ENCODE measurements at places on chromosomes 6 and 20.

DNA sequence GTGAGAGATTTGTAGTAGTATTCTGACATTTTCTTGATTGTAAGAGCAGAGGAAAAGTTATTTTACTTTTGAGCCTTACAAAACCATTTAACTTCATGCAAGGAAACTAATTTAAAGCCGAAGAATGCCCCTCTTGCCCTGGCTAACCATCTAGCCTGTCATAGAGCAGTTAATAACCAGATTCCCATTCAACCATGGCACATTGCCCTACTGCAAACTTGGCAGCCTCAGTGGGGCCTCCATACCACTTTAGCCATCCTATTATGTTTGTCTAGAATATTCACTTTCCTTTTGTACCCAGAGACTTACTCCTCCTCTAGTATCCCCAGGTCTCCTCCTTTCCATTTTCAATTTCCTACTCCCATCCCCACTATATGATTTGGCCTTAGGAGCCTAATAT, 230.9 kb downstream of the TBC1D7 start:
- DNase-seq = no peak

- no peak for DNase-seq
Observed at GRCh38 chr6:105606831-105607463, 204.1 kb upstream of the PREP start.

DNA sequence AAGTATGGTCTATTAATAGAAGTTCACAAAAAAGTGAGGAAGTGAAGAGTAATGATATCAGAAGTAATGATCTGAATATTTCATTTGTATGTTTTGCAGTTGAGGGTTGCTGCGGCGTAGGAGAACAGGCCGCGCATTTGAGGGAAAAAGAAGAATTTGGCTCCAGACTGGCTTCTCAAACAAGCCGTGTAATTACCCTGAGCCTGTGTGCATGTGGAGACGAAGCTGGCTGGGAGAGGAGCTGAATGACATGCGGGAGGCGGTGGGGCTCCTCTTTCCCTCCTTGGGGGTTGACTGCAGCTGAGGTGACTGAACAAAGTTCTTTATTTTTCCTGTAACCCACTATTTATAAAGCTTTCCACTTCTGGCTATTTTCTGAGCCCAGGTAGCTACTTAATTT, 115.5 kb upstream of the AFDN start:
- DNase-seq = no peak

DNA sequence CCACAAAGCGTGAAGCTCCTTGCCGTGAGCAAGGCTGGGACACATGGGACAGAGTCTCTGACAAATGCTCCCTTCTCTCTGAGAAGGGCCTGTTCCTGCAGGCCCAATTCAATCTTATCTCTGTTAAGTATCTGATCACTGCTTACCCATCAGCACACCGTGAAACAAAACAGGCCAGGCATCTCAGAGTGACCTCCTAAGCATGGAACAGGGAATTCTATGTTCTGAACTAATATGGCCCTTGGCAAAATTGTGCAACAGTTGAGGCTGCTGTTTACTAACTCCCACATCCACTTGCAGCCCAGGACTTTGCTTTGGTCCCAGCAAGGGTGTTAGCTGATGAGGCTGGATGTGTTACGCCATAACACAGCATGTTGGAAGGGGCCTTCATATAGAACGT, 79.2 kb downstream of the GCLC start:
- DNase-seq = no peak

- no peak for DNase-seq
Observed at GRCh38 chr6:134628154-134628553, 310.2 kb upstream of the SGK1 start.

DNA sequence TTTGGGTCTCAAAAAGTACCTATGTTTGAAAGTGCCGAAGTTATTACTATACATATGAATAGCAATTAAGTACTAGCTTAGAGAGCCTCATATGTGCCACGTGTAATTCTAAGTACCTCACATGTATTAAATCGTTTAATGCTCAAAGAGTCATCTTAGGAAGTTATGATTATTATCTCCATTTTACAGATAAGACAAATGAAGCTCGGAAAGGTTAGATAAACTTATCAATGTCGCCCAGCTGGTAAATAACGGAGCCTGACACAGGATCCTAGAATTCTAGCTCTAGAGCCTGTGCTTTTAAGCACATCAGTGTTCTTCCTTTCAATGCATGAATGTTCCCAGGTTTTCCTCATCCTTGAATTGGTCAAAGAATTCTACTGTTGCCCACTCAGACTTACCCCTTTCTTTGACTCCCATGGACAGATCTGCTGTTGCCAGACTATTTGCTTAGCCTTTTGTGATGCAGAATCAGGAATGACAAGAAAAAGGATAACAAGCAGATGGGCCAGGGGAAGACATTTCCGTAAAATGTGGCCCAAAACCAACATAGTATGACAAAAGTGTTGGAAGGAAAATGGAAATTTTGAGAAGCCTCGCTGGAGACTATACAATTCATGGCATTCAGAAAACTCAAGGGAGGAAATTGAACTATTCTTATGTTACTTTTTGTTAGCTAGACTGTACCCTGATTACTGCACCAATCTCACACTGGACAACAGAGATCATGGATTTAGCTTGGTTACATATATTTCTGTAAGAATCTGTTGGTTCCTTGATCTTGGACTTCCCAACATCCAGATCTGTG, 237.1 kb upstream of the CITED2 start:
- DNase-seq = no peak

- DNase-seq = no peak
Observed at GRCh38 chr6:68240726-68241125, 394.4 kb upstream of the ADGRB3 start.

- no peak for DNase-seq
Observed at GRCh38 chr6:143180826-143181225, 120.1 kb downstream of the AIG1 start.

- DNase-seq = no peak
Observed at GRCh38 chr20:48017992-48018391, 232.7 kb upstream of the SULF2 start.

DNA sequence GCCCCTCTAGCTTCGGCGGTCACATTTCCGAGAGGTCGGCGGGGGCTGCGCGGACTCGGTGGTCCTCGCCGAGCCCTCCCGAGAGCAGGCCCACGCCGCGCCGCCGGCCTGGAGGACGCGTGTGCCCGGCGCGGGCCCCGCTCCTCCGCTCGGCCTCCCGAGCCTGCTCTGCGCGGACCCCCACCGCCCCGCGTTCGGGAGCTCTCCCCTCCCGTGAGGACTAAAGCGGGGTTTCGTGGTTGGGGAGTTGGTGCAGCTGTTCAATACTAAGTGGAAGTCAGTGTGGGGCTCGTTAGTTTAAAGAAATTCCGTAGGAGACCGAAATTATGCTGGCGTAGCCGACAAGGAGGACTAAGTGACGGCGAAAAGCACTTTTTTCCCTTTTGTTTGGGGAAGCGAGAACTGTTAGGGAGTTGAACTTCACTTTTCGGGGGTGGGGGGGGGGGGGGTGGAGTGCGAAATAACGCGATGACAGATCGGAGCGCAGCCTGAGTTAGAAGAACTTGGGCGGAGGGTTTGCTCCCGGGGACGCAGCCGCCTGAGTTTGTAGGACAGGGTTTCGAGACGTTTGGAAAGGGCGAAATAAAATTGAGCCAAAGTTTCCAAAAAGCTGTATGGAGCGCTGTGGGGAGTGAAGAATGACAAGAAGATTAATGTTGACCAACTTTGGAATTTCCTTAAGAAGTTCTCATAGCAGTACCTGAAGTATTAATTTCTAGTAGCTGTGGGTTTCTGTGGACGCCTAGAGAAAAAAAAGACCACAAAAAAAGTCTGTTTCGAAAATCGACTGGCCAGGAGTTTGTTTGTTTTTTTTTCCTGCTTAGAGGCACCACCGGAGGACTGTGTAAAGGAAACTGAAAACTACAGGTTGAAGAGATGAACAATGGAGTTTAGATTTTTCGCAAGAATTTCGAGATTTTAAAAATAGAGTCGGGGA, 1.4 kb downstream of the QKI start:
- DNase-seq = peak; percentile 37

GRCh38 chr6:156029286-156029985, 573.8 kb upstream of the NOX3 start:
- DNase-seq = no peak

- no peak for DNase-seq
Observed at GRCh38 chr6:166996406-166996805, 2.8 kb upstream of the CEP43 start.

- no peak for DNase-seq
Observed at GRCh38 chr6:10404799-10405512, 9.9 kb downstream of the TFAP2A start.

DNA sequence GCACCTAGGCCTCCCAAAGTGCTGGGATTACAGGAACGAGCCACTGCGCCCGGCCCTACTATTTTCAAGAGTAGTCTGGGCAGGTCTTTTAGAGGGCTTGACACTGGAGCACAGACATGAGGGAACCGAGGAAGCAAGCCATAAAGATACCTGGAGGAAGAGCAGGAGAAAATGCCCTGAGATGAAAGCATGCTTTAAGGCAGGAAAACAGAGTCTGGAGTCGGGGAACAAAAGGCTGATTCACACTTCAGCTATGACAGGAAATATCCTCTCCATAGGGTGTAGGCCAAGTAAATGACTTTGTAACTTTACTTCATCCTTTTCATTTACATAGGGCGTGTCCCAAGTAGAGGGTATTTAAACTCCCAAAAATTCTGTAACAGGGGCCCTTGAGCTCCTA, 4.3 kb upstream of the SERINC3 start:
- DNase-seq = no peak

DNA sequence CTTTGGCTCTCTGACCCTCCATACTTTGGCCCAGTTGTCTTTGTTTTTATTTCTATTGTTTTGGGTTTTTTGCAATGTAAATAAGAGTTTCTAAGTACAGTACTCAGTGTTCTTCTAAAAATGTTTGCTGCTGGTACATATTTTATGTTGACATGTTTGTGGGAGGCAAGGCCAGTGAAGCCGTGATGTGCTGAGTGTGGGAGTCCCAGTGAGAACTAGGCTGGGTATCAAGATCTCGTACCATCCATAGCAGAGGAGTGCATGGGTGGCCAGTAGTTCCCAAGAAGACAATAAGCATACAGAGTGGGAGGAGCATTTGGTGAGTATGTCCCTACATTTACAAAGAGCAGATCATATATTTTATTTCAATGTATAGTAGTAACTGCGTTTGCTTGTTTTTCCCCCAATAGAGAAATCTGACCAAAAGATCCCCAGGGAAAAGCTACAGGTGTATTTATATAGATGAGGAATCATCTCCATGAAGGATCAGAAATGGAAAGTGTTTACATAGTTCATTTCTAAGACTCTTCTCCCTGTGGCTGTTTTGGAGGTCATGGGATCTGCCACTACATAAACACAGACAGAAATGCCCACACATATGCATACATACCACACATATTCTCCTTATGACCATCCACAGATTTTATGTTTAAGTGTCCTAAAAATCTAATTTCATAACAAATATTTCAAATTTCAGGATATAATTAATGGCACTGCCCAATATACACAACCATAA, 285.9 kb downstream of the ALDH8A1 start:
- no peak for DNase-seq

- DNase-seq = no peak
Observed at GRCh38 chr6:119584088-119584487, 234.5 kb upstream of the MAN1A1 start.

DNA sequence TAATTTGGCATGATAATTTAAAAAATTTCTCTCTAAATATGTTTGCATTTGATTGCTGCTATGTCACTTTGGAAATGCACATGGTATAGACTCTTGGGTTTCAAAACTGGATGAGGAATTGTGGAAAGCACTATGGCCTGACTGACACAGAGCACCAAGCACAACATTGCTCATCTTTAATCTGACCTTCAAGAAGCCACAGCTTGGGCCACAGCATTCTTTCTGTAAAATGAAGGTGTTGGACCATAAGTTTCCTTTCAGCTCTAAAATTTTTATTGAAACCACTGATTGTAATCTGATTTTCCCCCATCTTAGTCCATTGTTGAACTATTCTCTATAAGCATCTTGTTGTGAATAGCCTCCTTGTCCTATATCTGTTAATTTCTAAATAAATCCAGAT, 41.0 kb downstream of the QKI start:
- no peak for DNase-seq

GRCh38 chr6:149933461-149933860, 8.4 kb upstream of the ULBP2 start:
- no peak for DNase-seq

GRCh38 chr6:35601331-35602132, 87.2 kb downstream of the FKBP5 start:
- peak; percentile 63 for DNase-seq

DNA sequence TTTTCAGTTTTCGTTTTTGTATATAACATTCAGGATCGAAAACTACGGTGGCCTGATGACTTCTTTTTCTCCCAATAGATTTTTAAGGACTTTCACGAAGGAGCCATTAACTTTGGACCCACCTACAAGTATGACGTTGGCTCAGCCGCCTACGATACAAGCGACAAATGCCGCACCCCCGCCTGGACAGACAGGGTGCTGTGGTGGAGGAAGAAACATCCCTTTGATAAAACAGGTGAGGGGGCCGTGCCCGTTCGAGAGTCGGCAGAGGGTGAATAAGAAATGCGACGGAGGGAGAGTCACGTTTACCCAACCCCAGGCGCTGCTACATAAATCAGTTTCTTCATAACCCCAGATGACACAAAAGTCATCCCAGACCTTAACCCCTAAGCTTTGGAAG, 91.5 kb downstream of the SERAC1 start:
- DNase-seq = no peak

- DNase-seq = no peak
Observed at GRCh38 chr6:44024574-44025219, 102.6 kb downstream of the MRPL14 start.

GRCh38 chr6:43075670-43076463, at the start of gene PTK7:
Gene PTK7 (plus strand): TSS chr6:43076314. CDS start chr6:43076489, 175 bp downstream.
- no peak for DNase-seq

DNA sequence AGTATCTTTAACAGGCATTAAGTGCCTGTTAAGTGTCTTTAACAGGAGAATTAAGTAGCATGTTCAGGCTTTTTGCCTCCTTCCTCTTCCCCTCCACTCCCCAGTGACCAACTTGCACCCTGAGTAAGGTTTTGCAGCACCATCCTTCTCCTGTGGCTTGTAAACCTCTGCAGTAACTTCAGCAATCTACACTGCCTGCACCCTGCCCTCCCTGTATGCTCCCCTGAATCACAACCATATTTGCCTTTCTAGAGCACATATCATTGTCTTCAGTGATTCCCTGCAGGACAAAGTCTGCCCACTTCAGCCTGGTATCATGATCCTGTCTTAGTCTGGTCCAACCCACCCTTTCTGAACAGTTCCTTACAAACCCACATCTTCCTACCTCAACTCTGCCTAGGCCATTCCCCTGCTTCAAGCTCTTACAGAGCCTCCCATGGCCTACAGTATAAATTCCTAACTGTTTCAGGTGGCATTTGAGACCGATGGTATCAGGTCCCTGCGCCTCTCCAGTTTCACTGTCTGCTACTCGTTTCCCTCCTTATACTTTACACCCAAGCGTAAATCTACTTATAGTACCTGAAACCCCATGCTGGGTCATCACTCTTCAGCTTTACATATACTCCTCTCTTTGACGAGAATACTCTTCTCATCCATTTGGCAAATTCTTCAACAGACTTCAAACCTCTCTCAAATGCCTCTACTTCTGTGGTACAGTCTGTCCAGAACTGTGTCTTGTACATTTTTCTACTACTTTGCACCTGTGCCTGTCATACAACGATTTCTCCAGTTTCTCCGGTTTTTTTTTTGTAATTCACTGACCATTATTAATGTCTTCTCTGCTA, 69.8 kb downstream of the ZHX3 start:
- DNase-seq = no peak

GRCh38 chr6:134684423-134684795, 265.5 kb downstream of the ALDH8A1 start:
- DNase-seq = no peak

- DNase-seq = no peak
Observed at GRCh38 chr20:7232796-7233195, 465.3 kb downstream of the BMP2 start.

- DNase-seq = no peak
Observed at GRCh38 chr6:82073484-82073883, 174.1 kb downstream of the IBTK start.

GRCh38 chr6:43878823-43879495, 108.9 kb downstream of the VEGFA start:
- DNase-seq = no peak
